ENCODE measurements at places on chromosomes 6 and 20.

DNA sequence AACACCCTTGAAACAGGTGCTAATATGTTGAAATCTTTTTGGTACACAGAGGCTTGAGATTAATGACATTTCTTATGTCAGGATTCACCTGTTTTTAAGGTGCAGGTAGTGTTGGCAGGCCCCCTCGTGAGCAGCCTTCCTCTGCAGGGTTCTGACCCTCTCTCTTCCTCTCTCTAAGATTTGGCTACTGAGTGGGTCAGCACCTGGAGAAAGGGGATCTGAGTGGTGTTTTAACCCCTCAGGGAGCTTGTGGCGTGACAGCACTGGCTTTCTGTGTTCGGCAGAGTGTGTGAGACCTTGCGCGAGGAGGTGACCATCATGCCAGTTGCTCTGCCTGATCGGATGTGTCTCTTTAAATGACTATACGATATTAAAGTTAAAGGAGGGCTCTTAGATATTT is 37.1 kb downstream of the HIVEP1 start:
- DNase-seq: no peak

DNA sequence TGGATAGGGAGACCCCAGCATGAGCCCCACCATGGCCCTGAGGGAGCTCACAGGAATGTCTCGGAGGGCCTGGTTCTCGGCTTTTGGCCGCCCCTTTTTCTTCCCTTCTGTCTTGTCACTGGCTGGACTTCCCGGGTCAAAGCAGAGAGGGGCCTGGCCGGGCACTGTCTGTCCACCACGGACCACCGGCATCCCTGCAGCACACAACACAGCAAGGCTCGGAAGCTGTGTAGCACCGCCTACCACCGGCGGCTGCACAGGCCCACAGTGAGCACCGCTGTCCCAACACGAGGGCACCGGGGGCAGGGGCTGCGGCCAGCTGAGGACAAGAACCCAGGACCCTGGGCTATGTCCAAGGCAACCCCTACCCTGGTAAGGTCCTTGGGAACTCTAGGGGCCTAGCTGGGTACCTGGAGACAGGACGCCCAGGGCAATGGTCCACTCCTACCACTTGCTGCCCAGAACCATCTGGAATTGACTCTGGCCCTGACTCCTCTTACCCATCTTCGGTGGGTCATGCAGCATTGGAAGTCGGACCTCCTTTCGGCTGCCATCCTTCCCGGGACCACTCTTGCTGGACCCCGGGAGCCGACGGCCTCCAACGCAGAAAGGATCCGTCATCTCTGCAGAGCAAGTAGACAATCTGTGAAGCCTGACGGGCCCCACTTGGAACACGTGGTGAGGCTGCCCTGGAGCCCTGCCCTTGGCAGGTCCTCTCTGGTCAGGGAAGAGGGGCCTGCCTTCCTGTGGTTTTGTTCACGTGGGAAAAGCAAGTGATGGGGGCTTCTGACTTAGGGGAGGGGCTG is 2.2 kb downstream of the ZNF512B start:
- no peak for DNase-seq

GRCh38 chr6:16967470-16967817 is 134.4 kb upstream of the STMND1 start:
- no peak for DNase-seq

- no peak for DNase-seq
Measured at GRCh38 chr6:42230345-42231321, 13.0 kb upstream of the MRPS10 start.

GRCh38 chr6:152697634-152698033 is at the start of gene MYCT1:
Gene MYCT1 (plus strand): TSS chr6:152697897. CDS start chr6:152697903, 6 bp downstream.
- DNase-seq: no peak

GRCh38 chr6:29531668-29532067 is 27.9 kb downstream of the UBD start:
- no peak for DNase-seq

DNA sequence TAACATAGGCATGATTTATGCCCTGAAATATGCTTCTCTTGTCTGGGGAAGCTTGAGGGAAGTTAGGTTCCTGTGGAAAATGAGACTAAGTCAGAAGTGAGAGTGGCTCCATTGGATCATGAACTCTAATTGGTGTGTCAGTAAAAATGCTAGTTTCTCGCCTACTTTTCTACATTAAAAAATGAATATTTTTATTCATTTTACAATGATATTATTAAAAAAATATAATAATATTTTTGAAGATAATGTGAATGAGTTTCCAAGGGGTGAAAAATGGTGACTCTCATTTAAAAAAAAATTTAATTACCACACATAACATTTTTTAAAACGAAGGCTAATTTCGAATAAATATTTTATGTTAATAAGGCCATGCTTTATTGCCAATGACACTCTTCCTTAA is 84.2 kb downstream of the HIVEP1 start:
- DNase-seq: no peak

GRCh38 chr6:90417385-90417784 is 120.7 kb upstream of the BACH2 start:
- no peak for DNase-seq

DNA sequence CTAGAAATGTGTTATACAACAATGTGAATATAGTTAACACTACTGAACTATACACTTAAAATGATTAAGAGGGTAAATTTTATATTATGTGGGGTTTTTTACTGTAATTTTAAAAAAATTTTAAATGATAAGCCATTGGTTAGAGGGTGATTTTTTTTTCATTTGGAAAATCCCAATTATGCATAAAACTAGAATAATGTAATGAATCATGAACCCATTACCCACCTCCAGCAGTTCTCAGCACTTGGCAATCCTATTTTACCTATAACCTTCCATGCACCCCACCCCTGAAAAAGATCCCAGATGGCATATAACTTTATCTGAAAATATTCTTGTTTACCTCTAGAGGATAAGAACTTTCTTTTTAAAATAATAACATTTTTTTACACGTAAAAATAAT is 13.7 kb downstream of the KIF3B start:
- DNase-seq: no peak

DNA sequence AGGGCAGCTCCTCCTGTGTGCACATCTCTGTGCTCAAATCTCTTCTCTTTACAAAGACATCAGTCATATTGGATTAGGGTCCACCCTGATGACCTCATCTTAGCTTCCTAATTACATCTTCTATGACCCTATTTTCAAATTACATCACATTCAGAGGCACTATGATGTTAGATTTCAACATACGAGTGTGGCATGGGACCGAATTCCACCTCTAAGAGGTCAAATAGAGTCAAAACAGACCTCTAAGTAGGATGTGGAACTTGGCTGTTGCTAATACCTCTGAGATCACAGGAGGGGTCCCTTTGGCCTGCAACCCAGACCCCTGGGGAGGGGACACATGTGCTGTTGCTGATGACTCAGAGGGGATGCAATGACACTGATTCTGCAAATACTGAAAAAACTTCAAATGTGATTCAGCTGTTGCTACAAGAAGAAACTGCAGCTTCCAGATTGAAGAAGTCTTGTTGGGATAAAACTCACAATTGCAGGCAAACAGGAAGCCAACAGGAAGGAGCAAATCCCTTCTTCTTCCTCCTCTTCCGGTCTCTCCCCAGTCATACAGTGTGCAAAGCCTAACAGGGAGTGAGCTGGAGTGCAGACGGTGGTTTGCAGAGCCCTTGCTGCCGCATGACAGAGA is 216.2 kb downstream of the MYLK4 start:
- no peak for DNase-seq

GRCh38 chr6:166614589-166614988 is 12.5 kb downstream of the RPS6KA2 start:
- DNase-seq: no peak

DNA sequence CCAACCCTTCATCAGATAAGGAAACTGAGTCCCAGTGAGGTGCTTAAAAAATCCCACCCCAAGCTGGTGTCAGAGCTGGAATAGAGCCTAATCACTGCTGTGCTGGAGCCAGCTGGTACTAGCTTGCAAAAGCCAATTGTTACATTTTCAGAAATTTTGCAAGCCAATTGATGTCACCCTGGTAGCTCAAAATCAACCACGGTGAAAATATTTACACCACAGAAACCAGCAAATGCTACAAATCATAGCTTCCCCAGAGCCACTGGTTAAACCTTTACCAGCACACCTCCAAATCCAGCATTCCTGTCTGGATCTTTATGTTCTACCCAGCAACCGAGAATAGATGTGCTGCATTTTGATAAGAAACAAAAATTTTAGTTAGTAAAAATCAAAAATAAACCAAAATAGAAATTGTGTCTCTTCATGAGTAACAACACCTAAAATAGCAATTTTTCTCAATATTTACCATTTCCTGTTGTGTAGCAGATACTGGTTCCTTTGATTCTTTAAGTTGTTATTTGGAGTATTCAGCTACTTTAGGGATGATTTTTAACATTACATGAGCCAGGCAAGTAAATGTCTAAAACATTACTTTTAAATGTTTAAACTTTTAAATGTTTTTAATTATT is 7.2 kb upstream of the LCA5 start:
- no peak for DNase-seq

- no peak for DNase-seq
Measured at GRCh38 chr6:20434766-20435165, 33.1 kb downstream of the E2F3 start.

DNA sequence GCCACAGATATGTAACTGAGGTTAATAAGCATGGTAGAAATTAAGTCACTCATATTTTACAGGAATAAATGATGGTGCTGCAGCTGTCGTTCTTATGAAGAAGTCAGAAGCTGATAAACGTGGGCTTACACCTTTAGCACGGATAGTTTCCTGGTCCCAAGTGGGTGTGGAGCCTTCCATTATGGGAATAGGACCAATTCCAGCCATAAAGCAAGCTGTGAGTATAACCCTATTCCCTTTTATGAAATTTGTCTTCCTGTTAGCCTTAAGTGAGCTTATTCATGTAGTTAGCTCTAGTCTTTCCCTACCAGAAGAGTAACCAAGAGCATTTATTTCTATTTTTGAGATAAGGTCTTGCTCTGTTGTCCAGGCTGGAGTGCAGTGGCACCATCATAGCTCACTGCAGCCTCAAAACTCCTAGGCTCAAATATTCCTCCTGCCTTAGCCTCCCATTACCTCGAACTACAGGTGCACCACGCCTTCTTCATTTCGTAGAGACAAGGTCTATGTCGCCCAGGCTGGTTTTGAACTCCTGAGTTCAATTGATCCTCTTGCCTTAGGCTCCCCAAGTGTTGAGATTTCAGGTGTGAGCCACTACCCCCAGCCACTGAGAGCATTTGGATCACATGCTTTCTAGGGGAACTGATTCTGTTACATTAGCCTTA is 12.0 kb downstream of the TCP1 start:
- no peak for DNase-seq

All from tibial artery (tissue), 4 donors.